HAP-1 (cell line): ENCODE measurements at places on chromosomes 1 and 21.

DNA sequence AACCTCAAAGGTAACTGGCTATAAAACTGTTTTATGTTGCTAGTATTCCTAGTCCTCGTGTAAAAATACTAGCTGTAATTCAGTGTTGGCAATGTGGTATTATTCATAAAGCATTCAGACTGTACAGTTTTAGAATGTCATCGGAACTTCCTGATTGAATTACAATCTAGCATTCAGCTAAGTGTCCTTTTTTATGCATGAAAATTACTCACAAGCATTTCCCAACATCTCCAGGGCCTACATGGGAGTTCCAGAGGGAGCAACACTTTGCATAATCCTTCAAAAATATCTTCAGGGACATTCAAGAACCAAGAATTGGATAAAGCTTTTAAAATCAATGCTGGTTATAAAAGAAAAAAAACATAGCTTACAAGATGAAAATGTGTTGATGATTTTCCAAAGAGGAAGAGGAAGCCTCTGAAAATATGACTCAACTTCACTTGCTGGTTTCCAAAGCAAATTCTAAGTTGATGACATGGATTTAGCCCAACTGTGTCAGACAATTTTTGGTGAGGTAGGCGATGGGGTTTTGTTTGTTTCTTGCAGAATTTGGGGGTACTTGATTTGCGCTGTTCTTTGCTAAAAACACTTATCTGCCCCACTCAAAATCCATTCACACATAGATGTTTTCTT lies 137.8 kb downstream of the SLC44A5 start:
- DNase-seq, result peak; percentile 51

GRCh38 chr1:186175588-186175987 lies 199.5 kb downstream of the TPR start:
- DNase-seq, result no peak

DNA sequence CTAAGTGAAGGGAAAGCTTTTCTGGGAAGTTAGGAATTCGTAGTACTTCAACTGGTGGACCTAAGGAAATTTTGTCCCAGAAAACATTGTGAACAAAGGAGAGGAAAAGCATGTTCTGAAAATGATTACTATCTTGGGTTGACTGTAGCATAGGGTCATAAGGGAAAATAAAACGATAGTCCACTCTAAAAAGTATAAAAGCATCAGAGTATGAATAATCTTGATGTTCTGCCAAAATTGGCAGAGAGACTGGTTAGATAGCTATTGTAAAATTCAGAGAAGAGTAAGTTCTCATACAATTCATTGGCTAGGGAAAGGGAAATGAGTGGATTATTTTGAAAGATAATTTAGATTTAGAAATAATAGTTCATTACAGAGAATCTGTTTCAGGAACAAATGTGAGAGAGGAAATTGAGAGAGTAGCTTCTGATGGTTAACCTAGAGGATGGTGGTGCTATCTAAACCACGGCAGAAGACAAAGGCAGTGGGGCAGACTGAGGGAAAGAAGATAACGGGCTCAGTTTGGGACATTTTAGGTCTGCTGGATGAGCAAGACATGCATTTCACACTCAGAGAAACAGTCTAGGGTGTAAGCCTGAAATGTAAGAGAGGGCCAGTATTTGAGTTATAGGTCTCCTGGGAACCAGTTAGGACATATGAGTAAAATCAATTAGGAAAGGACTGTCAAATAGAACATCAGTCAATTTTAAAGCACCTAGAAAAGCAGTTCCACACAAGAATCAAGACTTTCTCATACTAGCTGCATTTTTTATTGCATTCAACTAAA lies 799.3 kb upstream of the CXADR start:
- no peak for DNase-seq

DNA sequence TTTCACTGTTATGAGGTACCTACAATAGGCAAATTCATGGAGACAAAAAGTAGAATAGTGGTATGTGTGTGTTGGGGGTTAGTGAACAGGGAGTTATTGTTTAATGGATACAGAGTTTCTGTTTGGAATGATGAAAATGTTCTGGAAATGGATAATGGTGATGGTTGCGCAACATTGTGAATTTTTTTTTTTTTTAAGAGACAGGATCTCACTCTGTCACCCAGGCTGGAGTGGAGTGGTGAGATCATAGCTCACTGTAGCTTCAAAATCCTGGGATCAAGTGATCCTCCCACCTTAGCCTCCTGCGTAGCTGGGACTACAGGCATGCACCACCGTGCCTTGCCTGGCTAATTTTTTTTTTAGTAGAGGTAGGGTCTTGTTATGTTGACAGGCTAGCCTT lies 34.5 kb upstream of the TRABD2B start:
- DNase-seq, result no peak

GRCh38 chr1:201418461-201418860 lies 3.1 kb downstream of the TNNI1 start:
- DNase-seq, result no peak

GRCh38 chr1:108033550-108033951 lies 68.6 kb upstream of the VAV3 start:
- no peak for DNase-seq

DNA sequence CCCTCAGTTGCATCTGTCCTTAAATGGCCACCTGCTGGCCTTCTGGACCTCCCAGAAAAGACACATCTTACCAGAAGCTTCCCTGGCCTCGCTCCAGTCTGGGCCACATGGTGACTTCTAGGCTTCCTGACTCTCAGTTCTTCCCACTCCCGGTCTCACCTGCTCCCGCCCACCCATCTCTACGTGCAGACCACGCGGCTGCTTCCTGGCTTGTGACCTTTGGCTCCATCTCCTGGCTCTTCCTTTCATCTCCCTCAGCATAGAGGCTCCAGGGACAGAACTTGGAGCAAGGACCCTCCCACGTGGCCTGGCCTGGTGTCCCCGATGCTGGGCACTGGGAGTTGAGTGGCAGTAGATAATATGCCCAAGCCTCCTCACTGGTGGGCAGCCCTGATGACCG lies 124.9 kb upstream of the IRF2BP2 start:
- no peak for DNase-seq

DNA sequence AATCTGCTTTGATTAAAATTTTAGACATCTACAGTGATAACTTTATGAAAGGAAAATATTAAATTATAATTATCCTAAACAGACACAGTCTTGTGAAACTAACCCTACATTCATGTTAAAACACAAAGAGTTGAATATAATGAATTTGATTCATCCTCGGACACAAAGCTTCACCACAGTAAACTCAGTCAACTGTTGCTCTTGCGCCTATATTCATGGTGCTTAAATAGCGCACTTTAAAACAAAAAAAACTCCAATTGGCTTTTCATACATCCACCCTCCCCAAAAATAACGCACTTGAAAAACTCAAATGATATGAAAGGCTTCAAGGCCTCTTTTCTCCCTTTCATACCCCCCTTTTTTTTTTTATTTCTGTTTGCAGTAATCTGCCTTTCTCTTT lies 260.3 kb downstream of the FAF1 start:
- no peak for DNase-seq

GRCh38 chr1:184892116-184892515 lies 82.2 kb downstream of the NIBAN1 start:
- DNase-seq, result no peak

GRCh38 chr1:201205036-201205435 lies 14.4 kb downstream of the IGFN1 start:
- no peak for DNase-seq
